Astrocyte (in vitro differentiated cells and primary cell): ENCODE measurements at places on chromosomes 3 and 15.

DNA sequence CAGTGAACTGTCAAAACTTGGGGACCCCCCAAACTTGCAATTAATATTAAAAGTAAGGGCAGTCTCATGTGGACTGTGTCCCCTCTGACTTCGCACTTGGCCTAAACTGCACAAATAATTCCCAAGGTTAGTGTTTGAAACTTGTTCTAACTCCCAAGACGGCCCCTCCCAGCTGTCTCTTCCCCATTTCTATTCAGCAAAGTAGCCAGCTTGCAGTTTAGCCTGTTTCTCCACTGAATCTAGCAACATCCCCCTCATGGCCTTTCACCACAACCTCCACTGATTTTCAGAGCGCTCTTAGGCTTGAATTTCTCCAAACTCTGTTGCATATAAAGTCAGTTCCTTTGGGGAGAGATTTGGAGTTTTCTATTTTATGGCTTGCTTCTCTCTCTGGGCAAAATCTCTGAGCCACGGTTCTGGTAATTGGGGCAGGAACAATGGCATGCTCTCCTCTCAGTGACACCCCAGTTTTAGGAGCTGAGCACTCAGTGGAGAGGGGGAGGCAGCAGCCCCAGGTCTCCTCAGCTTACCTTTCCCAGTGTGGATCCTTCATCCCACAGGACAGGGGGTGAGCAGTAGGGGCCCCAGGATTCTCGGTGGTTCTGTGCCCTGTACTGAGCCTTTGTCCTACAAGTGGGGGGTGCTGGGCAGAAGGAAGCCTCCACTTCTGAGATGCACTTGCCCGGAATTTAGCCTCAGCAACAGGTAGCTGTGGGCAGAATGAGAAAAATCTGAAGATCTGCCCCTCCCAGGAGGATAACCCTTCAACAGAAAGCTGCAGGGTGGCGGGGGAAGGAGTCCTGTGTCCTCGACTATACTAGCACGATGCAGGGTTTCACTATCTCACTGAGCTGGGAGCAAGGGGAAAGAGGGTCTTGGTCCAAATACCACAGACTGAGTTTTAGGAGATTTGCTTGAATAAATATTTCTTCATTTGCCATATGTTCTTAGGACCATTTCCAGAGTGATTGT is 39.3 kb upstream of the GATA2 start:
- no peak for DNase-seq

DNA sequence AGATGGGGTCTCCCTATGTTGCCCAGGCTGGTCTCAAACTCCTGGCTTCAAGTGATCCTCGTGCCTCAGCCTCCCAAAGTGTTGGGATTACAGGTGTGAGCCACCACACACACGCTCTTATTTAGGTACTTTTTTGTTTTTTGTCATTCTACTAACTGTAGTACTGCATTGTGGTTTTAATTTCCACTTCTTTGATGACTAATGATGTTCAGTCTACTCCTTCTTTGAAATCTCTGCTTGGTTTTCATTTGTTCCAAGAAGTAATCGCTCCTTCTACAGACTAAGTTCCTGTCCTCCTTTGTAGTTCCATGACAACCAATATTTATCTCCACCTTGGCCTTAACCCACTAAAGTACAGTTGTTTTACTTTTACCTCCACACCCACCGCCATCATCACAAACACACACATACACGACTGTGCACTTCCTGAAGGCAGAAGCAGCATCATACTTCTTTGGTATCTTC is 529 bp upstream of the DLEC1 start:
- DNase-seq: no peak

GRCh38 chr3:38140326-38141172 is 2.1 kb downstream of the MYD88 start:
- no peak for DNase-seq

DNA sequence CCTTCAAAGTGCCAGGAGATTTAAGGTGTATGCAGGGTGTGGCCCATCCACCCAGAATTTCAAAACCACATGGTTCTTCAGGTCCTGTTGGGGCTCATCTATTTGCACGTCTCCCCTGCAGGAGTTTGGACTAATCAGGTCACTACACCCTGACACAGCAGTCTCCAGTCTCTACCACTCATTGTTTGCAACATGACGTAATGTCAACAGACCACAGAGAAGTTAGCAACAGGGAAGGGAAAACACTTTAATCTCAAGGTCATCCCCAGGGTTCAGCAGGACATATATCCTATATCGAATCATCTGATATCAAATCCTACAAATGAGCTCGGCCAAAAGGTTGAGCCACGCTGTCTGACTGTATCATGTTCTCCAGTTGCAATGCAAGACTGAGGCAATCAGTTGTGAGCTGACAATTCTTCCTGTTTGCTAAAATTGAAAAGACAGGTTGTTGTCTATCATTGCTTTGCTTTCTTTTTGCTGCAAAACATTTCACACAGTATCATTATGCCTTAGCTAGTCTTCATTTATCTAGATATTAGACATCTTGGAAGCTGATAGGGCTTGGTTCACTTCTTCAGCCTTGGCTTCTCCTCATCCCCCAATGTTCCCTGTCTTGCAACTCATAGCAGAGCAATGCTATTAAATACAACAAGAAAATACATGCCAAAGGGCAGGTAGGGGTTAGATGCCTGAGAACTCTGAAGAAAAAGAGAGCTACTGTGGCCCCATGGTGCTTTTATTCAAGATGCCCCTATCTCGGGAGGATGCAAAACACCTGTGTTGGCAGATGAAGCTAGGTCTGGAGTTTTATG is 13.4 kb upstream of the LEKR1 start:
- peak; percentile 41 for DNase-seq

DNA sequence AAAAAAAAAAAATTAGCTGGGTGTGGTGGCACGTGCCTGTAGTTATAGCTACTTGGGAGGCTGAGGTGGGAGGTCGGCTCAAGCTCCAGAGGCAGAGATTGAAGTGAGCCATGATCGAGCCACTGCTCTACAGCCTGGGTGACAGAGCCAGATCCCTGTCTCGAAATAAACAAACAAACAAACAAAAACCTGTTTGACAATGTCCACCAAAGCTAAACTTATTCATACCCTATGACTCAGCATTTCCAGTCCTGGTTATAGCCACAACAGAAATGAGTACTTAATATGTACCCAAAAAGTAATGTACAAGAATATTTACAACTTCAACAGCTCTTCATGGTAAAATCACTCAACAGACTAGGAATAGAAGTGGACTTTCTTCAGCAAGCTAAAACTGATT is 31.1 kb downstream of the SERP1 start:
- DNase-seq: no peak

DNA sequence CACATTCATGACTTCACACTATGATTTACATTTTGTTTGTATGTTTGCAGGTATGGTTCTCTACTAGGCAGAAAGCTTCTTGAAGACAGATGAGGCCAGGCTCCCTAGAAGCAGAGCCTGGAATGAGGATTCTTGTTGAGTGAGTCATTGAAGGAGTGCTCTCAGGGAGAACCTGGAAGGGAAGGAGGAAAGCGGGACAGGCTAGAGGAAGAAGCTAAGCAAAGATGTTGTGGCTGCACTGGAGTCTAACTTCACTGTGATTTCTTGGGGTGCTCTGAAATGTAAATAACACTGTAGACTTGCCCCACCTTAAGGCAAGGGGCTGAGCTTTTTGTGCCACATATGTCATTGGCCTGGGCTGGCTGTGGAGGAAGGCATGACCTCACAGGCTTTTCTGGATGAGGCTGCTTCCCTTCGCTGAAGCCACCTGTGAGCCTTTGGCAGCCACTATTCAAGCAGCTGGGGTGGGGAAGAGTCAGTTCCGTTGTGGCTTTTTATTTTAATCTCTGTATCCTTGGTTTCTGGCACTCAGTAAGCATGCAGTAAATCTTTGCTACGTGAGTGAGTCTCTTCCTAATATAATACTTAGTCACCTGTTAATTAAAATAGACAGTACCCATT is 307.3 kb downstream of the SV2B start:
- peak; percentile 79 for DNase-seq

GRCh38 chr3:162842549-162843216 is 1346.1 kb downstream of the OTOL1 start:
- DNase-seq: no peak

DNA sequence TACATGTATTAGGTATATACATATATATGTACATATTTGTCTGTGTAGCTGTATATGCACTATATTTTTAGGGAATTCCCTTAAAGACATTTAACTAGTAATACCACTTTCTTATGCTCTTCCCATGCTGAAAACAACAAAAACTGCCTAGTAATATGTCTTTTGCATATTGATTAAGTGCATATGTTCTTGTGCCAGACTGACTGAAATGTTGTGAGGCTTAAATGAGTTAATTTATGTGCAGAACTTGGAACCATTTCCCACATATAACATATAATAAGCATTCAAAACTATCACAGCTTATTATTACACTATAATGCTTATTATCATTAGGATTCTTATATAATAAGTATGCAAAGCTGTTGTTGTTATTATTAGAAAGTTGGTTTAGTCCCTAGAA is 318.0 kb upstream of the KCNMB2 start:
- no peak for DNase-seq

- DNase-seq: peak; percentile 82
These were observed 62.1 kb upstream of the XCR1 start for GRCh38 chr3:46089237-46090011.

- DNase-seq: no peak
These were observed 210.4 kb downstream of the NECTIN3 start for GRCh38 chr3:111282024-111282423.

DNA sequence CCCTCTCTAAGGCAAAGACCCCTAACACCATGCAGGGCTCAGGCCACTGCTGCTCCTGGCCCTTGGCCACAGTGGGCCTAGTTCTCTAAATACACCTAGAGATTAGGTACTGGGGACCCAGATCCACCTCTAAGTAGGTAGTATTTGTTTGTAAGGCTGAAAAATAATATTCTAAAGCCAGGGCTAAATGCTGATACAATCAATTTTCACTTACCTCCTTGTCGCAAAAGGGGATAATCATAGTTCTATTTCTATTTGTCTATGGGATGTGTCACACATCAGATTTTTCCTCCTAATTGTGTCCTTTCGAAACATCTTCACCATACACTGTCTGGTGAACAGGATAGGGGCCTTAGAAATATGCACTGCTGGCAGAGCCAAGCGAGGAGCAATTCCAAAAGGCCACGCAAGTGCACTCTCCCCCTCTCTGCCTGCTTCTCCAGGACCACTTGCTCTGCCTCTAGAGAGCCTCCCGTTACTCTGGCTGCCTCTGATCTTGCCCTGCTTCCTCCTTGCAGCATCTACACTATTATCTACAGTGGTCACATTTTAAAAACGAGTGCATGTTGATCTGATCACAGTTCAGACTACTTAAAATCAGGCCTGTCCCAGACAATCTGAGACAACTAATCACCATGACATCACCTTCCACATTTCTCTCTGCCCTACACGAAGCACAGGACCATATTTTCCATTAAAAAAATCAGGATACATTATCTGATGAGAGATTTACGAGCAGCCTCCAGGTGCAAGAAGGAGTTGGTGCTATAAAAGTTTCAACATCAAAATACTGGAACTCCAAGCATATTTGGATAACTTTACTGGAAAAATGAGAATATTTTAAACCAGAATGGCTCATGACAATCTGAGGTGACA is 115.4 kb downstream of the MYLK start:
- DNase-seq: no peak

- no peak for DNase-seq
These were observed 429.7 kb downstream of the VGLL3 start for GRCh38 chr3:86561215-86561614.

DNA sequence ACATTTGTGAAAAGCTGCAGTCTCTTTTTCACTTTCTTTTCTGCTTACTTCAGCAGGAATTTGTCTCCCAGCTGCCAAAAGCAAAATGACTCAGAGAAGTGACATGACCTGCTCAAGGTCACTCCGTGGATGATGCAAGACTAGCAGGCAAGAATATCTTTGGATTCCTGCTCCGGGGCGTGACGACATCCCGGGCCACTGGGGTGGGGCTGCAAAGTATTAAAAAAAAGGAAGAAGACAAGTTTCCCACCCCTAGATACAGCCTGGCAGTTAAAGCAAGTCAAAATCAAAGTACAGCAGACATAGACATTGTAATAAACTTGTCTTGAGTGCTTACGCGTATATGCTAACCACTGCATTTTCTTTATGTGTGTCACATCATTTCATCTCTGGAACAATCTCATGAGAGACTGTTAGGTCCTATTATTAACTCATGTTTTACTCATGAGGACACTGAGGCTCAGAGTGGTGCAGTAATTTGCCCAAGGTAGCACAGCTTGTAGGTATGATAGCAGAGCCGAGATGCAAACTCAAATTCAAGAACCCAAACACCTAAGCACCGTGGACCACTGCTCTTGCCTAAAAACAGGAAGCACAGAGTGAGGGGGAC is 485.2 kb upstream of the PROK2 start:
- DNase-seq: peak; percentile 95

GRCh38 chr3:149969110-149969939 is 1.4 kb downstream of the PFN2 start:
- DNase-seq: peak; percentile 83

DNA sequence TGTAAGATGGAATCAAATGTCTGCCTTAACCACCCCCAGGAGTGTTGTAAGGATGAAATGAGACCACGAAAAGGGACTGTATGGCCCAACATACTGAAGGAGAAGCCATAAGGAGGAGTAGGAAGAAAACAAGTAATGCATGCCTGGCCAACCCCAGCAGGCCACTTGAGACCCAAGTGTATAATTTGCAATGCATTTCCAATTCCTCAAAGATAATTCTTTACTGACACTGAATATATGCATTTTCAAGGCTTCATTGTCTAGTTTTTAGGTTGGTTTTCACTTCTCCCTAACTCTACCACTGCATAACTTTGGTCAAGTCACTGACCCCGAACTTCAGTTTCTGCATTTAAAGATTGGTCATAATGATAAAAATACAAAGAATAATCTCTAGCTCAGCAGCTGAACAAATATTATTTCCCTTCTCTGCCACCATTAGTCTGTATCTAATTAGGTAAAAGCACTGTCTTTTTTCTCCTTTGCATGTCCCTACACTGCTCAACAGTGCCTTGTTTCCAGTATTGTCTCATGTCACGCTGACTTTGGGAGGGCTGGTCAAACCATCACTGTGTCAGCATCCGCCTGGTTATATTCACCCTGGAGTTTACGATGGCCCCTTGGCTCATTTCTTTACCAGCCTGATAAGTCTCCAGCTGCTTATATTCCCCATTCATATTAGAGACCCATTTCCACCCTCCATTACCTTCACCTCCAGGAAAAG is 378.6 kb downstream of the NTRK3 start:
- DNase-seq: peak; percentile 42

- DNase-seq: peak; percentile 52
These were observed 86.1 kb upstream of the NTRK3 start for GRCh38 chr15:88342666-88343065.

GRCh38 chr3:149462581-149463011 is 11.9 kb upstream of the TM4SF4 start:
- DNase-seq: peak; percentile 60

GRCh38 chr15:63915209-63915872 is 81.6 kb upstream of the HERC1 start:
- DNase-seq: no peak

DNA sequence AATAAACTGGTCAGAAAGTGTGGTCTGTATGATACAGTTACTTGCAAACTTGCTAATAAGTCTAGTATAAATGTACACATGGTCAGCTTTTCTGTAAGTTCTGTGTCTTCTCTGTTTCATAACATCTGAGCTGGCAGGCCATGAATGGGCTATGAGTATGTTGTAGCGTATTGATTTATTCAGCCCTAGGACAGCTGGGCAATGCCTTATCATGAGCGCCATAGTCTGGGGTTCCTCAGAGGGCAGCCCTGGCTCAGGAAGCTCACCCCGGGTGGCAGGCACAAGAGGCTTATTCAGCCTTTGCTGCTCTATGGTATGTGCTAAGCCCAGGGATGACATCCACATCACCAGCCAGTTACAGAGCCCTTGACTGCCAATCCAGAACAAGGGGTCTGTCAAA is 50.7 kb upstream of the CCR2 start:
- no peak for DNase-seq
